ENCODE measurements at places on chromosomes 4 and X.

DNA sequence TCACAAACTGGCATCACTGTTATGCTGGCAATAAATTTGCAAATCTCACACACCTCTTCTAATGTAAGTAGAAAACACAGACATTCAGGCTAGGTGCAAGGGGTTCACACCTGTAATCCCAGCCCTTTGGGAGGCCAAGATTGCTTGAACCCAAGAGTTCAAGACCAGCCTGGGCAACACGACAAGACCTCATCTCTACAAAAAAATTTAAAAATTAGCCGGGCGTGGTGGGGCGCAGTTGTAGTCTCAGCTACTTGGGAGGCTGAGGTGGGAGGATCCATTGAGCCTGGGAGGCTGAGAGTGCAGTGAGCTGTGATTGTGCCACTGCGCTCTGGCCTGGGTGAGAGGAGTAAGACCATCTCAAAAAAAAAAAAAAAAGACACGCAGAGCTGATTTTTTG is 83.1 kb upstream of the ENPP6 start:
- DNase-seq: no peak

GRCh38 chr4:155929833-155930232 is 23.8 kb downstream of the CTSO start:
- no peak for DNase-seq

DNA sequence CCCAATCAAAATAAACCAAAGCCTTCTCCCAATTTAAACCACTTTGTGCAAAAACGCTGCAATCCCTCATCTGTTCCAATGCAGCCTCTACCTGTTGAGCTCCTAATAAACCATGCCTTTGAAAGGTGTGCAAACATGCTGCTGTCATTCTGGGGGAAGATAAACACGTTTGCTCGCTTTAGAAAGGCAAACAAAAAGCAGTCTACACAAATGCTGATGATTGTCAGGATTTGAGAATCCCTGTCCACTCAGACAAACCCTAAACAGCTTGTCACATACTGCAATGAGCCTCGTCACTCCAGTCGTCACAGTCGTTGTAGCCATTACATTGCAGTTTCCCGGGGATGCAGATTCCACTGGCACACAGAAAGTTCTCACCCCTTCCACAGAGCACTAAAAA is 145.2 kb downstream of the CORIN start:
- no peak for DNase-seq

- no peak for DNase-seq
Measured at GRCh38 chrX:107610667-107611066, 17.6 kb upstream of the PRPS1 start.

DNA sequence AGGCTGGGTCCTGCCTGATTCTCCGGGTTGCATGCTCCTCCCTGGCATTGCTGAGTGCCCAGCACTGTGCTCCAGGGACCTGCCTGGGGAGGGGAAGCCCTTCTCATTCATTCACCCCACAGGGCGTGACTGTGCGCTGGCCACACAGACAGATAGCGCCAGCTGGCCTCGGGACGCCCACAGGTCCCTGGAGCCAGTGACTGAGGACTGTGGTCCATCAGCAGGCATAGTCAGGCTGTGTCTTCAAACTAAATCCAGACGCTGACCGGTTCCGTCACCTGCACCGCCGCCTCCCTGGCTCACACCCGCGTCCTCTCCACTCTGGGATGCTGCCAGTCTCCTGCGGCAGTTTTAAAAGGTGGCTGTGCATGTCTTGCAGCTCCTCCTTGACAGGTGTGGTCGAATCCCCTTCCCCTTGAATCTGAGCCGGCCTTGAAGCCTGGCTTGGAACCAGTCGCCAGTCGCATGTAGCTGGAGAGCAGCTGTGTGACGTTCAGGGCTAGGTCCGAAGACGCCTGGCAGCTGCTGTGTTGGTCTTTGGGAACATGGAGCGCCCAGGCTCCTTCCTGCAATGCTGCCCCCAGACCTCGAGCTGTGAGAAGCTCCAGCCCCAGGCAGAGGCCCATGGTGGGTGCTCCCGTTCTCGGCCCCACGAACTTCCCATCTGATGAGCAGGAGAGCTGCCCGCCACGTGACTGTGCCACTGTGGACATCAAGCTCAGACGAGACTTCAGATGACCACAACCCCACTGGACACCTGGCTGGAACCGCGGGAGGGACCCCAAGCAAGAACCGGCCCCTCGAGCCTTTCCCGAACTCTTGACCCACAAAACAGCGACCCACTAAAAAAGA is 94.1 kb downstream of the ADRA2C start:
- no peak for DNase-seq

GRCh38 chr4:8534129-8534528 is 46.1 kb upstream of the GPR78 start:
- no peak for DNase-seq

DNA sequence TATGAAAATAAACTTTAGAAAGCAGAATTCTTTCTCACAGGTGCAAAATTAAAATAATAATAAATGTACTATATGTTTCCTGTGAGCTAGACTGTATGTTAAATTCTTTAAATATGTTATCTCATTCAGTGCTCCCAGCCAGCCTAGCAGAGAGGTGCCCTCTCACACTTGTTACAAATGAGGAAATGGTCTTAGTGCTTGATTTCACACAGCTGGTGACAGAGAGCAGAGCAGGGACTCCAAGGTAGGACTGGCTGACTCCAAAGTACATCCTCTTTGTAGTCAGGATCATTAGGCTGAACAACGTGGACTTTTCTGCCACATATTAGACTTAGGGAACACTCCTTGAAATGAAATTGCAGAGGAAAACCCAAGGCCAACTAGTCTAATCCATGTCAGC is 72.0 kb upstream of the HHIP start:
- DNase-seq: no peak

DNA sequence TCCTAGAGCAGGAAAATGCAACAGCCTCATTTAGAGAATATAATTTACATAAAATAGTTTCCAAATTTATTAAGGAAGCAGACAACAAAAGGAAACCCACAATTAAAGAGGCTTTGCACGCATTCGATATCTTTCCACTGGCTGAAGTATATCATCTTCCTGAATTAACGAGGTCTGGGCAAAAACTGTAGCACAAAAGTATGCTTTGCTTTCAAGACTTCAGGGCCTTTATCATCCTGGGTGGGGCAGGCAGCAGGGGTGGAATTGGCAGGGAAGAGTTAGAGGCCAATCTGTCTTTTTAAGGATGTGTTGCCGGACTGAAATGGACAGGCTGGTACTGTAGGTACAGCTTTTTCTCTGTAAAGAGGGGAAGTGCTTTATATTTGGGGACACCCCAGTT is 17.0 kb upstream of the STX18 start:
- DNase-seq: no peak

DNA sequence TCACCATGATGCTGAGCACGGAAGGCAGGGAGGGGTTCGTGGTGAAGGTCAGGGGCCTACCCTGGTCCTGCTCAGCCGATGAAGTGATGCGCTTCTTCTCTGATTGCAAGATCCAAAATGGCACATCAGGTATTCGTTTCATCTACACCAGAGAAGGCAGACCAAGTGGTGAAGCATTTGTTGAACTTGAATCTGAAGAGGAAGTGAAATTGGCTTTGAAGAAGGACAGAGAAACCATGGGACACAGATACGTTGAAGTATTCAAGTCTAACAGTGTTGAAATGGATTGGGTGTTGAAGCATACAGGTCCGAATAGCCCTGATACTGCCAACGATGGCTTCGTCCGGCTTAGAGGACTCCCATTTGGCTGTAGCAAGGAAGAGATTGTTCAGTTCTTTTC is 4.0 kb downstream of the HNRNPH2 start:
- DNase-seq: no peak

DNA sequence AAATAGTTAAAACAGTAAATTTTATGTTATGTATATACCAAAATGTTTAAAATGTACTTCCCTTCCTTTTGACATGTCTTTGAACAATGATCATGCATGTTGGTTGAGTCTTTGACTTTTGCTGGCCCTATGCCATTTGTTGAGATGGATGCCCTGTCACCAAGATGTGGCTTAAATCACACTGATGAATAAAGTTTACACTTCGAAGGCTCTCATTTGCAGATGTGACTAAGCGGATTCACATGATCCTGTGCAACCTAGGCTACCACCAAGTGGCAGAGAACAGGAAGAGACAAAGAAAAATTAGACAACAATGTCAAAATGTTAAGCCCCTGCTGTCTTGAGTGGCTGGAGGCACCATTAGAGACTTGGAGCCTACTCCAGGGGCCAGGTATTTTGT is 139.9 kb downstream of the RAB28 start:
- no peak for DNase-seq

Data from stimulated activated naive CD8-positive, alpha-beta T cell treated with anti-CD3 and anti-CD28 coated beads, Interleukin-15, amount 100 ng/mL, for 72 hours (primary cell).